ENCODE measurements at places on chromosomes 4 and X.

GRCh38 chr4:38090455-38091246, 130.5 kb downstream of the PTTG2 start:
- no peak for DNase-seq

DNA sequence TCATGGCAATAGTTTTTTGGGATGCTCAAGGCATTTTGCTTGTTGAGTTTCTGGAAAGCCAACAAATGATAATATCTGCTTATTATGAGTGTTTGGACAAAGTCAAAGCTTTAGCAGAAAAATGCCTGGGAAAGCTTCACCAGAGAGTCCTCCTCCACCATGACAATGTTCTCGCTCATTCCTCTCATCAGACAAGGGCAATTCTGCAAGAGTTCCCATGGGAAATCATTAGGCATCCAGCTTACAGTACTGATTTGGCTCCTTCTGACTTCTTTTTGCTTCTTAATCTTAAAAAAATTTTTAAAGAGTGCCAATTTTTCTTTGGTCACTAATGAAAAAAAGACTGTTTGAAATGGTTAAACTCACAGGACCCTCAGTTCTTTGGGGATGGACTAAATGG, 136.3 kb downstream of the UBE2K start:
- DNase-seq = no peak

DNA sequence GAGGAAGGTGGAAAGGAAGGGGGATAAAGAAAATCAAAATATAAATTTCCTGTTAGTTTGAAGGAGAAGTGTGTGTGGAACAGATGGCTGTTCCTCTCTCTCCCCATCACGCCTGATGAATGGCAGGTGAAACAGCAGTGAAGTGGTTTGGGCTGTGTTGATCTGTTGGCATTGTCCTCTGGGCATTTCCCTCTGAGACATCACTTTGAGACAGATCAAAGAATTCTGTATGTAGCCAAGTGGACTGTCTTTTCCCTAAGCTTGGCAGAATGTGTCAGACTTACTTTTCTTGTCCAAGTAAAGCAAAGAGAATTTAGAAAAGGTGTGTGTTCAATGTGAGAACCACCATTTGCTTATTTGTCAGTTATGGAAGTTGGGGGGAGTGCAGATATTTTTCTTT, 47.5 kb downstream of the SEPTIN11 start:
- DNase-seq = no peak

DNA sequence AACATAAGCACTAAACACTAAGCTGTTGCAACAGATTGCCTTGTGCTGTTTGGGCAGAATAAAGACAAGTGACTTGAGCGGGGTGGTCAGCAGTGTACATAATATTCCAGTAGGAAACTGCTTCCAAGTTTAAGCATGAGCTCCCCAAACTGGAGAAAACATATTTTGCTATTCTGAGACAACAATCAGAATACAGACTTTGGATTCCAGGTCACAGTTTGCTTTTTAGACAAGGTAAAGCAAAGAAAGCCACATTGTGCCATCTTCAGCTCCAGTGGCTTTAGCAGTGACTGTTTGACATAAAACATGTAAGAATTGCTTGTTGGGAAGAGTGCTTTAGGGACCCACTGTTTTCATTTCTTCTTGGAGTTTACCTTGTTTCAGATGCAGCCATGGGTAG, 136.0 kb downstream of the FNIP2 start:
- DNase-seq = no peak

DNA sequence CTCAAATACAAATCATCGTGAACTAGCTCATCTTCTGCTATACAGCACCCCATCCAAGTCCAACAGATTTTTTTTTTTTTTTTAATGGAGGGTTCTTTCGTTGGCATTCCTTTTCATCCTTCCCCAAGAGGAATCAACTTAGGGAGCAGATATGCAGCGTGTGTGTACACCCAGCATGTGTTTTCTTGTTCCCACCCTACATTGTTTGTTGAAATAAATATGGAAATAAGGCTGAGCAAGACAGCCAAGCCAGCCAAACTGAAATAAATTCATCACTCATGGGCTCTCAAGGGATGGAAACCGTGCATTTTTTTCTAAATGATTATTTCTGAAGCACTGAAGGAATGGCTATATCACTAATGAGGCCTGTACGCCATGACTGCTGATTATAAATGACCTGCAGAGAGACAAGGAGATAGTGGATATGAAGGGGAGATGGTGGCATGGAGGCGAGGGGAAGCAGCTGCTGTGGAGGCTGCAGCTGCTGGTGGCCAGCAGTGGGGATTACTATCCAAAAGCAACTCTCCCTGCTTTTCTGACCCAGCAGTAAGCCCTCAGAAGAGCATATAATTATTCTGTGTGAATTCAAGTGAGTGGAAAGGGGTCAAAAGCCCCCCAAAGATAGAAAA, 173.9 kb downstream of the MGST2 start:
- no peak for DNase-seq

GRCh38 chrX:149807747-149808458, 26.2 kb downstream of the MAGEA9 start:
- no peak for DNase-seq

- no peak for DNase-seq
Observed at GRCh38 chr4:71677568-71677967, 106.3 kb downstream of the GC start.

DNA sequence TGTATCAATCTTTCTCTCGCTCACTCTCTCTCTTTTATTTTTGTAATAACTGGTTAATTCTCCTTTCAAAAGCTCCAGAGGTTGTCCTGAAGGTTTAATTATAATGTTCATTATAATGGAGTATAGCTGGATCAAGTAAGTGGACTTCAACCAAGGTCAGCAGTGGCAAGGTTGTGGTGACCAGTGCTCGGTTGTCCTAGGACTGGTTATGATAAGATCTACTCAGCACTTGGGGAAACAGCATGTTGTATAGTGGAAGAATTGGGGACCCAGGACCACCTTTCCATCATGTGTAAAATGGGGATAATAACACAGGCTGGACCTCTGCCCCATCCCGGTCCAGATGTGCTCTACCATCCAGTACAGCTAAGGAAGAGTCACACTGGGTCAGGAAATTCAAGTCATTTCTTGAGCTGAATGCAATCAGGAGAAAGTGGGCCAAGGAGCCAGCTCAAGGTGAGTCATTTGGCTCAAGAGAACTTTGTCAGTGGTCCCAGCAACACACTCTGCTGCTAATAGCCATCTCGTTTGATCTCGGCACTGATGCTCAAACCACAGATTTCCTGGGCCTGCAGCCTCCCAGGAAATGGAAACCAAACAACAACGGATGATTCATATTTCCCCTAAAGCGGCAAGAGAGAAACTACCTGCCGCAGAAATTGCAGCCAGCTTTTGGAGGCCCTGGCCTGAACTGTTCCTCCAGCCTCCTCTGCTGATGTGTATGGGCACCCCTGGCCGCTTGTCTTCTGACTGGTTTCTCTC, 123.6 kb upstream of the RBPJ start:
- DNase-seq = no peak

- DNase-seq = peak; percentile 65
Observed at GRCh38 chrX:155070975-155071693, at the start of the genes BRCC3, CMC4 and MTCP1. BRCC3 (plus strand) TSS chrX:155071508; CDS start chrX:155071528, 20 bp downstream. CMC4 (minus strand) TSS chrX:155071136; CDS start chrX:155064023, 7,113 bp downstream. MTCP1 (minus strand) TSS chrX:155071136; CDS start chrX:155066010, 5,126 bp downstream.

DNA sequence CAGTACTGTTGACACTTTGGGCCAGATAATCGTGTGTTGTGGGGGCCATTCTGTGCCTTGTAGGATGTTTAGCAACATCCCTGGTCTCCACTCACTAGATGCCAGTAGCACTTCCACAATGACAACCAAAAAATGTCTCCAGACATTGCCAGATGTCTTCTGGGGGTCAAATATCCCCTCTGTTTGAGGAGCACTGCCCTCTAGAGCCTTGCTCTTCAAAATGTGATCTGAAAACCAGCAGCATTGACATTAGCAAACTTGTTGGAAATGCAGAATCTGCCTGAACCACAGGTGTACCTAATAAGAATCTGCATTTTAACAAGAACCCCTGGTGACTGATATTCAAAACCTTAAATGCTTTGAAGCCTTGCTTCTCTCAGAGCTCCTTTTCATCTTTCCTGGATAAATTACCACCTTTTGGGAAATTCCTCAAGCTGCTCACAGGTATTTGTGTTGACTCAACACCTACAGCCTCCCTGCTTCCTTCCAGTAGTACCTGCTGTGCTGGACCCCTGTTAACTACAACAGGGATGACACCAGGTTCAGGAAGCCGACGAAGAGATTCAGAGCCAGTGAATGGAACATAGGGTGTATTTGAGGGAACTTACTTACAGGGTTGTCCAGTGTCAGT, 459.0 kb upstream of the NR3C2 start:
- DNase-seq = no peak

DNA sequence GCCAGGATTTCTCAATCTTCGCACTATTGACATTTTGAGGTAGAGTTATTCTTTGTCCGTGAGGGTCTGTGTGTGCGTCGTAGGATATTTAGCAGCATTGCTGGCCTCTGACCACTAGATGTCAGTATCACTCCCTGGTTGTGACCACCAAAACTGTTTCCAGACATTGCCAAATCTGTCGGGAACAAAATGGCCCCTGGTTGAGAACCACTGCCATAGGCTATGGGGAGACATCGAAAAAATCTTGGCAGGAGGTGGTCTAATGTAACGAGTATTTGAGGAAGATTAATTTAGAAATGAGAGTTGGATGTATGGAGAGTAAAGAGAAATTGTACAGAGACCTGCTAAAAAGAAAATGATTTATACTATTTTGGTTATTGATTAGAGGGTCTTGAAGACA, 108.4 kb downstream of the DOCK11 start:
- peak; percentile 26 for DNase-seq

DNA sequence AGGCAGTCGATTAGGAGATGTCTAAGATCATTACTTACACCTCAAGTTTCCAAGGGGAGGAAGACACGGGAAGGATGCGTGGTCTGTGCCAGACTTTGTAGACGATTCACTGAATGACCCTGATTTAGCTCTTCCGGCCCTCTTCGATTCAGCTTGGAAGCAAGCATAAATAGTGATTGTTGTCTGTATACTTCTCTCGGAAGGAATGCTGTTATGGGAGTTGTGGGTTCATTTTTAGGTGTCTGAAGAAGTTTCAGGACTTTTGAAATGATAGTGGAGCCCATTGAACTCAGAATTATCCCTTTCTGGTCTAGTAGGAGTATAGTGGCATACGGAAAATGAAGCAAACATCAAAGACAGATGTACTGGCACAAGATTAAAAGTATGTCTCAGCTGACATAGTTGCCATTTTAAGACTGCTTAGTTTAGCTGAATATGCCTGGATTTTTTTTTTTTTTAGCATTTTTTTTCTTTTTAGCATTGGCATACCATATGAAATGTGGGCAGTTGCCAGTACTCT, 1.0 kb upstream of the ANKRD17 start:
- DNase-seq = no peak

DNA sequence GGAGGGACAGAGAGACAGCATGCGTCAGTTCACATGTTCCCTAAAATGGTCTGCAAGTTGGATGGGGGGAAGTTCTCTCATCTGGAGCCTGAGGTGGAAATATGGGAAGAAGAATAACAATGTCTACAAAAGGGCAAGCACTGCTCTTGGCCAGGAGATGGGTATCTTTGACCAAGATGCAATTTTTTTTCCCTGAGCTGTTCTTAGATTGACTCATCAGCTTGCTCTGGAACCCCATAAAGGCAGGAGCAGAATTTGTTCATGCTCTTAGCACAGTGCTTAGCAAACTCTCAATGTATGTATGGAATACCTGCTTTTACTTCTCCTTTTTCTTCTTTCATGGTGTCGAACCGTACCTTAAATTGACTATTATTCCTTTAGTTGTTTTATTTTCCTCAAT, 90.5 kb upstream of the ZNF827 start:
- DNase-seq = no peak

- no peak for DNase-seq
Observed at GRCh38 chr4:152106113-152106763, 345.4 kb upstream of the GATB start.

DNA sequence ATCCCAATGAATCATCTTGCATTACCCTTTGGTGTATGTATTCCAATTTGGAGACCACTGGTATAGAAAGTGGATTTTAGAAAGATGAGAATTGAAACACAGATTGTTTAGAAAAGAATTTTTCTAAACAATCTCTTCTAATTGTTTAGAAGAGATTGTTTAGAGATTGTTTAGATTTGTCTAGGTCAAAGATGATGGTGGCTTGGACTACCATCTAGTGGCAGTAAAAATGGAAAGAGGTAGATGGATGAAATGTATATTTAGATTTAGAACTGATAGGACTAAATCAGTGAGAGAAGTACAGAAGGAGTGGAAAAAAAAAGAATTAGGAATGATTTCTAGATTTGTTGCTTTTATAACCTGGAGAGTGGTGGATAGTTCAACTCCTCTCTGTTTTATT, 70.6 kb downstream of the ARSJ start:
- no peak for DNase-seq

DNA sequence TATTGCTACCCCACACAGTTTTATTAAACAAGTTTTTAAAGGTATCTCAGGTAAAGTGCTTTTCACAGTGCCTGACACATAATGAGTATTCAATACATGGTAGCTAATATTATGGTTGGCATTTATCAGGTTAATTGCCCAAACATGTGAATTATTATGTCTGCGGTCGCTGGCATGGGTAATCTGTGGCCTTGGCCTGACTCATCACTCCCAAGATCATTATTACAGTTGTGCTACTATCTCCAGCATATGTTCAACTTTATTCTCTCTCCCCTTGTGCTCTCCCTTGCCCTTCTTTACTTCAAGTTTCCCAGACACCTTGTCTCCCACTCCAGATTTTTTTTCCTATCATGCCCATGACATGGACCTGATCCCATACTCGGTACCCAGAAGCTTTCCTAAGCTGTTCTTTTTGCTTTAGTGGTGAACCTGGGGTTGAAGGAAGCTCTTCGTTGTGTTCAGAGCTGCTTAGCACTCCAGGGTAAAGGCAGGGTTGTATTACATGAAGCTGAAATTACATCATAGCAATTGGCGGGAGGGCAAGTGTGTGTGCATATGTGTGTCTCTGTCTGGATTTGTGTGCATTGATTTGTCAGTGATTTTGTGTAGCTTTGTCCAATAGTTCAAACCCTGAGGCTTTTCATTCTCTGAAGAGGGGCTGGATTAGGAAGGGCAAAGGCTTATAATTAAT, 176.5 kb upstream of the NRK start:
- DNase-seq = no peak

DNA sequence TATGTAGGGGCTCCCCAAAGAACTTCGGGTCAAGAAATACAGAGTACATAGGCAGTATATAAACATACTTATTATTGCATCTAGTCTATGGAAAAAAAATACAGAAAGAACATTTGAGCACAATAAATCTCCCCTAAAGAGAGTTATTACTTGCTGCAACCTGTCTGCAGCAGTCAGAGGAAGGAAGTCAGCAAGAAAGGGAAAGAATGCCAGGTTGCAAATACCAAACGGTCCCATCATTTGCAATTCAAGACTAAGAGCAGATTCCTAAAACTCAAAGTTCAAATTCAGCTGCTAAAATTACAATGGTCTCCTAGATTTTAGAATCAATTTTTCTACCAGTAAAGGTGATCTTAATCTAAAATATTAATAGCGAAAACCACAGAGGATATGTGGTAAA, 236.2 kb upstream of the NUDT6 start:
- DNase-seq = no peak

GRCh38 chr4:100635899-100636298, 118.1 kb upstream of the EMCN start:
- DNase-seq = no peak

GRCh38 chr4:88029556-88029955, 22.1 kb downstream of the PKD2 start:
- DNase-seq = no peak
